Fibroblast of mammary gland (primary cell): ENCODE measurements at places on chromosomes 7 and 10.
A peak's percentile ranks its signal among the peaks of the same experiment; 100 is the strongest.

DNA sequence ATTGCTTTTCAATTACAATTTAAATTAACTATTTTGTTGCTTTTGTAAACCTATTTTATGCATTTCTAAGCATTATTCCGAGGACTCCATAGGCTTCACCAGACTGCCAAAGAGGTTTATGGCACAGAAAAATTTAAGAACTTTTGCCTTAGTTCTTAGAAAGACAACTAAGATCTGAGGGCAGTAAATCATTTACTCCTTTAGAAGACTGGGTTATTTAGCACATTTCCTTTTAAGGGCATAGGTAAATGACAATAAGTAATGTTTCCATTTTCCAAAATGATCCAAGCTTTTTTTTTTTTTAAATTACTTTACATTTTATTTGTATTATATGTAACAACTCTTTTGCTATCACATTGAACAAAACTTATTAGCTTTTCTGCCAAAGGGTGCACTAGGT, 15.0 kb upstream of the STEAP4 start:
- no peak for DNase-seq

GRCh38 chr10:4801405-4801804, 24.6 kb upstream of the AKR1E2 start:
- no peak for DNase-seq

- no peak for DNase-seq
These were observed 1068.9 kb downstream of the TYW1 start for GRCh38 chr7:68065581-68065980.

- no peak for DNase-seq
These were observed 283.6 kb upstream of the KLF6 start for GRCh38 chr10:4068629-4069028.

- DNase-seq, result no peak
These were observed 202.6 kb downstream of the PPP1R3A start for GRCh38 chr7:113715981-113716856.

DNA sequence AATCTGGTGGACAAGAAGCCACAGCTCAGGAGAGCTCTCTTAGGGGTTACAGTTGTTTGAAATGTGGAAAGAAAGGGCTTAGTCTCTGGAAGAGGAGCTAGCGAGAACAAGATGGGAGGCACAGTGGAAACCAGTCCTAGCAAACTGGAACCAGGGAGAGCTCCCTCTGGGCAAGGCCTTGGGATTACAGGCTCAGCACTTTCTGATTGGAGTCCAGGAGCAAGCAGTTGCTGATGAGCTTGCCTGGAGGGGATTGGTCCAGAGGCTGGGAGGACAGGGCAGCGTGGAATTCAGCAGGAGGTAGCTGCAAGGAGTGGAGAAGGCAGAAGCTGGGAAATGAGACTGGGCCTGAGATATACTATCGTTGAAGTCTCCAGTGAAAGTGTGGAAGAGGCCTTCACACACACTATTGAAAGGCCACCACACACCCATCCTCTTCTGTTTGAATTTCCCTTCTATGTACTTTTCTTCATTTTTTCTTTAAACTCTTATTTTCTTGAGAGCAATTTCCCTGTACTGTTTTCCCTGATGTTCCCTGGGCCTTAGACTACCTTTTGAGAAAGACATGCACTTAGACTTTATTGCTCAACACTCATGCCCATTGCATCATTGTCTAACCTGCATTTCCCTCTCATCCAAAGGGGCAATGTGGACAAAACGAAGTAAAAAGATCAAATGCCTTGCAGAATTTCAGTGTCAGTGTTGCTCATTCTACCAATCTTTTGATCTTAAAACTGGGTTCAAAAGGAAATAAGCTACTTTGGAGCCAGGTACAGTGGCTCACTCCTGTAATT, 57.8 kb upstream of the LANCL2 start:
- peak; percentile 6 for DNase-seq

DNA sequence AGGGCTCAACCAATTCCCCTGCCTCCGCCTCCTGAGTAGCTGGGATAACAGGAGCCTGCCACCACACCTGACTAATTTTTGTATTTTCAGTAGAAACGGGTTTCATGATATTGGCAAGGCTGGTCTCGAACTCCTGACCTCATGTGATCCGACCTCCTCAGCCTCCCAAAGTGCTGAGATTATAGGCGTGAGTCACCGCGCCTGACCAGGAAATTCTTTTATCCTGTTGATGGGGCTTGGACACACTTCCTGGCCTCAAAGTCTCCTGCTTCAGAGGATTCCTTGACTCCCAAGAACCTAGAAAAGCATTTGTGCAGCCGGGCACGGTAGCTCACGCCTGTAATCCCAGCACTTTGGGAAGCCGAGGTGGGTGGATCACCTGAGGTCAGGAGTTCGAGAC, 16.2 kb downstream of the ZNF425 start:
- DNase-seq, result no peak

DNA sequence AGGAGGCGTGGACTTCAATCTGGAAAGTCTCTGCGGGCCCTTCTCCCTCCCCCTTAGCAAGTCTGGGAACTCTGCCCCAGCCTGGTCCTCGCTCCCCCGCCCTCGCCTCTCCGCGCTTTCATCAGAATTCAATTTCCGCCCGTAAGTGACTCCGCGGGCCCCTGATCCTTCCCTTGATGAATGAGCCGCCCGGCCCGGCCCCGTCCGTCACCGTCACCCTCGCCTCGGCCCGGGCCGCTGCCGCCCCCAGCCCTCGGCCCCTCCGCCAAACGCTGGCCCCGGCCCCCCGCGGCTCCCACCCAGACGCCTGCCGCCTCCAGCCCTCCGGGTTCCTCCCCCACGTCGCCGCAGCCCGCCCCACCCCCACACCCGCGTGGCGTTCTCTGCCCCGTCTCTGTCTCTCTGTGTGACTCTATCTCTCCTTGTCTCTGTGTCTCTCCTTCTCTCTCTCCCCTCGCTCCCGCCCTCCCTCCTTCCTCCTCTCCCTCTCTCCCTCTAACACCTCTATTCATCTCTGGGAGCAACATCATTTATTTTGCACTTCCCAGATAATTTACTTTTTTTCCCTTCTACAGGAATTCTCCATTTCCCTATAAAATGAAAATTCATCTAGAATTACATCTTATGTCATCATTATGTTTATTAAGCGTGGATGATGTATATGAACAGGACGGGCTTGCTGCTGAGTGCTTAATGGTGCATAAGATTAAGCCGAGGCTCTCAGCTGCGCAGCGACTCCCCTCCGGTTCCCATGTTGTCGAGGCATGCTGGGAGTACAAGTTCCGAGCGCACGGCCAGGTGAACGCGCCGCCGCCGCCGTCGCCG, 91.2 kb upstream of the PAX2 start:
- DNase-seq, result peak; percentile 9
